ENCODE measurements at places on chromosomes 1 and 21.

- no peak for DNase-seq
Measured at GRCh38 chr1:117416004-117416403, 48.8 kb downstream of the MAN1A2 start.

DNA sequence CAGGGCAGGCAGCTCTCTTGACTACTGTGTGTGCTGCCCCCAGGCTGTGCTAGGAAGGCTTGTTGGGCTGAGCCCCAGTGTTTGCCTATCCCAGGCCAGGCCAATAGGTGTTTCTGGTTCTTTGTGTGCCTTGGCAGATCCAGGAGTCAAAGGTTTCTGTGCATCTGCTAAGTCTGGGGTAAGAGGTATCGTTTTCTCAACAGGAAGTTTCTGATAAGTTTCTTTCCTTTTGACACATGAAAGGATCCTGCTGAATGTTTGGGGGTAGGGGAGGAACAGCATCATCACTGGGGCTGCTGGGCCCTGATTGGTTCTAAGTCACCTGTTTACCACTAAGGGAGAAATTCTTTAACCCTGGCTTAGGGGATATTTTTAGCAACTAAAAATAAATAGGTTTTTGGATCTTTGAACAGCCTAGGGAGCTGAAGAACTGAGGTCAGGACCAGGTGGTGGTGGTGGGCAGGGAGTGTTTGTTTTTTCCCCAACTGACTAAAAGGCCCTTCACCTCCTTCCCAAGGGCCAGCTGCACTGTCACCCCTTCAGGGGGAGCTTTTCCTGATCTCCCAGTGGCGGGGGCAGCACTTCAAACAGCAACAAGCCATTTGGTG lies 85.1 kb downstream of the KCNN3 start:
- no peak for DNase-seq

DNA sequence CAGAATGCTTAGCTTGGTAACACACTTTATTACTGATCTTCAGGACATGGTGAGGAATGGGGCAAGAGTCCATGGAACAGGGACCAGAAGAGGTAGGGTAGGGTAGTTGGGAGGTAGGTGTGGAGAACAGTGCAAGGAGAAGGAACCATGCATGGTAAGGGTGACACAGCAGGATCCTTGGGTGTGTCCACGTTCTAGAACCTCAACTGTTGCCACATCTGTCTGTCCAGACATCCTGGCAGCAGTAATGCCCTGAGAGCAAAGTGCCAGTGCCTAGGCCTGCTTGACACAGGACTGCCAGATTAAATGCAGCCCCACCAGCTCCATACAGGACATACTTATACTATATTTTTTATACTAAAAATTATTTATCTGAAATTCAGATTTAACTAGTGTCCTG lies 13.9 kb downstream of the DMAP1 start:
- DNase-seq = no peak

GRCh38 chr1:93346421-93346993 lies 800 bp downstream of the DR1 start:
- no peak for DNase-seq

GRCh38 chr1:70039485-70039884 lies 165.9 kb downstream of the LRRC40 start:
- no peak for DNase-seq

- no peak for DNase-seq
Measured at GRCh38 chr21:46082963-46083790, 14.7 kb upstream of the COL6A2 start.

DNA sequence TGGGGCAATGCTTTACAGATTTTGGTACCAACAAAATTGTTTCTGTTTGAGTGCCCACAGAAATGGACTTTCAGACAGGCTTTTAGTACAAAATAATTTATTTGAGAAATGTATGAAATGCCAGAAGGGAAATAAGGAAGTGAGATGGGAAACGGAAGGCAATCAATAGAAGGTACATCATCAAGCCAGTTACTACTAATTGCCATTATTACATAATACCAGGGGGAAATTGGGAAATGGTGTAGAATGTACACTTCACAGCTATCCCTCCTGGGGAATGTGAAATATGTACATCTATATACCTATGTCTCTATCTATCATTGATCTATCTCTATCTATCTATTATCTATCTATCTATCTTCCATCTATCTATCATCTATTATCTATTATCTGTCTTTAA lies 264.6 kb upstream of the B3GALT2 start:
- DNase-seq = no peak

GRCh38 chr1:210235363-210236053 lies 2.9 kb downstream of the SERTAD4 start:
- no peak for DNase-seq

- DNase-seq = no peak
Measured at GRCh38 chr1:247268390-247269045, 12.6 kb downstream of the VN1R5 start.

- no peak for DNase-seq
Measured at GRCh38 chr1:163999131-163999530, 559.9 kb upstream of the PBX1 start.

DNA sequence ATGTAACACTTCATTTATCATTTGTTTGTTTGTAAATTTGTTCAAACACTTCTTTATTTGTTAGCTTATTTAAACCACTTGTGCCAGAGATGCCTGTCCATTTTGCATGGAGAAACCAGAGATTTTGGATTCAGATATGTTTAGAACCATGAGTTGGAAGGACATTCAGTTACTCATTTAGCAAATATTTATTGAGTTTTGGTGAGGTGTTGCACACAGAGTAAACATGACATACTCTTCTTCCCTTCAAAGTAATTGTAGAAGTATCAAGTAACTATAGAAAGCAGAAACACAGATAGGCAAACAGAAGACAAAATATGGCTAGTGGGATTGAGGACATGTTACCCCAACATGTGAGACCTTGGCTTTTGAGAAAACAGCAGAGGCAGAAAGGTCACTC lies 136.8 kb upstream of the USP25 start:
- DNase-seq = no peak

DNA sequence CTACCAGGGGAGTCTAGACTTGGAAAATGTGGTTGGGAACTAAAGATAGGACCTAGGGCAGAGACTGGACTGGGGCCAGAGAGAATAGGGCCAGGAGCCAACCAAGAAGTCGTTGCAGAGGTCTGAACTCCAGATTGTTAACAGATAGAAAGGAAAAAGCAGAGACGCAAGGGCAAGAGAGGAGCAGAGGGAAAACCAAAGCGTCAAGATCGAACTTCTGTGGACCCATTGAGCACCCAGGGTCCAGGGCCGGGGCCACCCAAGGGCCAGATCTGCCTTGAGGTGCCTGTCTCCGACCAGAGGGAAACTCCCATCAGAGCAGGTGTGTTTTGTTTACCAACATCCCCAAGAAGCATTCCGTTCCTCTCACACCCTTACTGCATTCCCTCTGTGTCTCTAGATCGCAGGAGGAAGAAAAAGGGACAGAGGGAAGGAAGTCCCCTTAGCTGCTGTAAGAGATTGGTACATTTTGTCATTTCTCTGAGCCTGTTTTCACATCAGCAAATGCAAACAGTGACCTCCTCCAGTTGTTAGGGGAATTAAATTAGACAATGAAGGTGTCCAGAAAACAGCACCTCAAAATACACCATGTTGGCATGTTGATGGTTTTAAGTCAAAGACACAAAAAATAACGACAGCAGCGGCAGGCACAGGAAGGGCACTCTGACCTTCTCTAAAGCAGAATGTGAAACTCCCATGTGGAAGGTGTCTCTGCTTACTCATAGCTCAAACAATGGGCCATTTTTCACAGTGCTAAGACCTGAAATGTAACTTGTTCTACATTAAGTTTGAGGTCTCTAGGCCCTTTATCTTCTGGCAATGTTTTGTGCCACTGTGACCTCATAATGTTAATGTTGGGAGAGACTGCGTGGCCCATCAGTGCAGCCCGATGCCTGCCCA lies 105.8 kb upstream of the RAB4A start:
- no peak for DNase-seq

- DNase-seq = no peak
Measured at GRCh38 chr1:2927393-2928360, 93.6 kb upstream of the ACTRT2 start.

GRCh38 chr1:113283914-113284313 lies 106.4 kb upstream of the MAGI3 start:
- no peak for DNase-seq

- no peak for DNase-seq
Measured at GRCh38 chr21:44846485-44847260, 26.8 kb downstream of the PTTG1IP start.
